ENCODE measurements at places on chromosomes 12 and 14. TPM values are rescaled to one million over a fixed set of nuclear protein-coding genes. Genes with fewer than 3 reads are reported as not detected.

C12orf42 gene
- 0.13 TPM for total RNA-seq

DNA sequence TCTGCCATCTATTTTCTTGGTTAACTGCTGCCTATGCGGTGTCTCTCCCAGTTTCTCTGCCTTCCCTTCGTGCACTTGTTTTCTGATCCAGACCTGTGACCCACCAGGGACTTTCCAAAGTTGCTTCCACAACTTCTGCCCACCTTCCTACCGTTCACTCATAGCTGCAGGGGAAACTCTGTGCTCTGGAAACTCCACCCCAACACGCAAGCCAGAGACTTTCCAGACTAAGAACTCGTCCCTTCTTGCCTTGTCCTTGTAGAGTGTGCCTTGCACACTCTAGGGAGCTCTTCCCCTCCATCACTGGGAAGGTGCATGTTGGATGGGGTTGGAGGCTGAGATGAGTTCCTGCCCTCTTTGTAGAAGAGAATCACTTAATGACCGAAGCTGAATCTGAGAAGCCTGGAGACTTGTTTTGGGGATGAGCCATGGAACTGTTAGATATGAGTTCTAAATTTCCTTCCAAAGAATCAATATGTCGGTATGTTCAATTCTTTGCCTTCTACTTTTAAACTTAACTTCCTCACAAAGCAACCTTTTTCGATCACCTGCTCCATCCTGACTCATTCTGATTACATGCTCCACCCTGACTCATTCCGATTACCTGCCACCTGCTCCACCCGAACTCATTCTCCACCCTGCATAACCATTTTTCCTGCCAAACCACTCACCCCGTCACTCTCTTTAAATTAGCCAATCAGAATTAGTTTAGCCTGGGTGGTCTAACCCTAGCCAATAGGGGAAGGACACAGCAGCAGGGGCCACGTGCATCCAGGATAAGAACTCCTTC is 82.1 kb upstream of the CAPRIN2 start:
- DNase-seq = no peak

DEGS2 gene
- total RNA-seq = 0.26 TPM

CLEC7A gene
- 0.26 TPM for total RNA-seq

Measured in dermis microvascular lymphatic vessel endothelial cell (primary cell).